Adrenal gland (tissue), 19 donors: ENCODE measurements at places on chromosomes 12 and 14. TPM values are rescaled to one million over a fixed set of nuclear protein-coding genes. Genes with fewer than 3 reads are reported as not detected.

The TPH2 gene
- total RNA-seq = not detected

The B3GNT4 gene
- total RNA-seq = not detected

The STAT6 gene
- 188 TPM for total RNA-seq

DNA sequence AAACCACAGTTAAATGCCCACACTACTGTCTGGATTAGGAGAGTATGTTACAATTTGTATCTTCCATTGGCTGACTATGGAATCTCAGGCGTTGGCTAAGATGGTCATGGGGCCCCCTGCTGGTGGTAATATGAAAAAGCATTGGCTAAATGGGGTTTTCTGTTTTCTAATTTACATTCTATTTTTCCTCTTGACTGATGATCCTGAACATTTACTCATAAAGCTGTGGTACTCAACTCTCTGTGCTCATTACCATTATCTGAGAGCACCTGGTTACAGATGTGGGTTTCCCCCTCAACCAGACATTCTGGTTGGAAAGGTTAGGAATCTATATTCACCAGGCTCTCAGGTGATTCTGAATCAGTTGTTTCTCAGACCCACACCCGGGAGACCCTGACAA lies 64.8 kb downstream of the WSCD2 start:
- peak; percentile 40 for DNase-seq

DNA sequence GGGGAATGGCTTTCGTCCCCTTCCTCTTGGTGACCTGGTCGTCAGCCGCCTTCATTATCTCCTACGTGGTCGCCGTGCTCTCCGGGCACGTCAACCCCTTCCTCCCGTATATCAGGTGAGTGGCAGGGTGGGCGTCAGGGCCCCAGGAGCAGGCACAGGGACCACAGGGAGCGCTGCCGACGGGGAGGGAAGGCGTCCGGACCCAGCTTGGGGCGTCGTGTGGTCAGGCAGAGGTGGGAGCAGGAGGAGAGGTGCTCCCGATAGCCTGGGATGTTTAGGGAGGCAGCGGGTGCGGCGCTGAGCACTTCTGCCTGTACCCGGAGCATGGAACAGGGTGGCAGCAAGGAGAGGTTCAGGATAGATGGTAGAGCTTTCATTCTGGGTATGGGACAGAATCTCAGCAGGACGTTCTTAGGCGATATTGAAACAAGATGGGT lies 444 bp downstream of the DRAM1 start:
- DNase-seq = peak; percentile 43

- DNase-seq = no peak
These were observed 31.0 kb upstream of the AMN1 start for GRCh38 chr12:31759632-31760459.

- peak; percentile 45 for DNase-seq
These were observed 82.6 kb upstream of the PTPRB start for GRCh38 chr12:70719672-70720420.

DNA sequence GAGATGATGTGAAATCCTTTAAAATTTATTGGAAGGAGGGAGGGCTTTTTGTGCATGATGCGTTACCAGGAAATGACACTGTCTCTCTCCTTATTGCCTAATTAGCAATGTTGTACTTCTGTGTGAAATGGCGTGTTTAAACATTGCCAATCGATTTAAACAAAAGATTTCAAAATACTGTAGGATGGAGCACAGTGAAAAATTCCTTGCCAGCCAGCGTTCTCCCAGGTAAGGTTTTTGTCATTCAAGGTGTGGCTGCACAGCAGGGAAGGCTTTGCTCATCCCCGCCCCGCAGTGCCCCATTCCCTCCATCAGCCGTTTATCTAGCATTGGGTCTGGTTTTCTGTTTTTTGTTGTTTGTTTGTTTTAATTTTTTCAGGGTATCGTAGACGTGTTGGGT lies 137.3 kb downstream of the CACNA1C start:
- DNase-seq = no peak

The IFNG gene
- 0.47 TPM for total RNA-seq
